ENCODE measurements at places on chromosomes 11 and 22.

- DNase-seq = no peak
These were observed 9.5 kb downstream of the SDHD start for GRCh38 chr11:112096194-112096593.

DNA sequence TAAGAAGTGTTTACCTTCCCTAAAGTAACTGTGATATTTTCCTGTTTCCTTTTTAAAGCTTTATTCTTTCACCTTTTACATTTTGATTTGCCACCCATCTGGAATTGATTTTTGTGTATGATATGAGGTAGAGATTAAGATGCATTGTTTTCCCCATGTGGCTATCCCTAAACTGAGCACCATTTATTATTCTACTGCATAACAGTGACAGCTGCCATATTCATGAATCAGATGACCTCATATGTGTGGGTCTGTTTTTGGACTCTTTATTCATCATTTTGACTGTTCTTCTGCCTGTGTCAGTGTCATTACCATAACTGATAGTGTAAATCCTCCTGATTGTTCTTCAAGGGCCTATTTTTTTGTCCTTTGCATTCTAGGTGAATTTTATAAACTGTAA, 50.8 kb downstream of the HIPK3 start:
- no peak for DNase-seq

DNA sequence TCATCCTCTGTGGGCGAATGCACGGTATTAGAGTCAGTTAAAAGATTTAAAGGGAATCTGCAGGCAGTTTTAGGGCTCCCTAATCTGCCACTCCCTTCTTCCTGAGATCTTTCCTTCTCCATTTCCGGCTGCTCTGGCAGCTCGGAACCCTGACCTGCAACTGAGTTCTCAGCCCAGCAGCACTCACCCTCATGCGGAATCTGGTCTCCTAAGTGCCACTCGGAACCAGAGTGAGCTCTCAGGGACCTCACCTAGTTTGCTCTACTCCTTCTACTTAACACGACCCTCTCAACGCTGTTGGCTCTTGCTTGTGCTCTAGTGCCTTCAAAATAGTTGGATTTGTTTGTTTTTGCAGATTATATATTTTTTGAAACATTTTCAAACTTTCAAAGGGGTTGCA, 19.3 kb upstream of the IL10RA start:
- no peak for DNase-seq

DNA sequence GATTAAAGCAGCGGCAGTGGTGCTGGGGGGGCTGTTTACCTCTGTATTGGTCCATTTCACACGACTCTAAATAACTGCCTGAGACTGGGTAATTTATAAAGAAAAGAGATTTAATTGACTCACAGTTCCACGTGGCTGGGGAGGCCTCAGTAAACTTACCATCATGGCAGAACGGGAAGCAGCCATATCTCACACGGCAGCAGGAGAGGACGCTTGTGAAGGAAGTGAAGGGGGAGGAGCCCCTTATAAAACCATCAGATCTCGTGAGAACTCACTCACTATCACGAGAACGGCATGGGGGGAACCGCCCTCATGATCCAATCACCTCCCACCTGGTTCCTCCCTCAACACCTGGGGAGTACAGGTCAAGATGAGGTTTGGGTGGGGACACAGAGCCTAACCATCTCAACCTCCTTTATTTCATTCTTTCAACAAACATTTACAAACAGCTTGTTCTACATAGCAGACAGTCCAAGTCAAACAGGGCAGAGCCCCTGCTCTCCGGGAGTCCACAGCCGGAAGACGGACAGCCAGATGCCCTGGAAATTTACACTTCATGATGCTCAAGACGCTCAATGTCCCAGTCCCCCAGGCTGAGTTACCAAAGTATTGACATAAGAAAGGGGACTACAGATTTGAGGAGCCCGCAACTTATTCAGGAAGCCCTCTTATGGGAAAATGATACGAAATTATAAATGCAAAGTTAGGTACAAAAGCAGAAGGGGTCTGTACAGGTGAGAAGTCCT, 26.3 kb upstream of the HMGXB4 start:
- no peak for DNase-seq

- no peak for DNase-seq
These were observed 1.2 kb downstream of the GRK2 start for GRCh38 chr11:67267188-67268080.

- peak; percentile 76 for DNase-seq
These were observed 95.5 kb upstream of the PARVA start for GRCh38 chr11:12281571-12282478.

GRCh38 chr22:38191731-38192474, 9.9 kb upstream of the MAFF start:
- DNase-seq = no peak

Data from amygdala (tissue), 56 donors.